Kidney epithelial cell (primary cell): ENCODE measurements at places on chromosomes 11 and 22. TPM values are rescaled to one million over a fixed set of nuclear protein-coding genes. Genes with fewer than 3 reads are reported as not detected.
A peak's percentile ranks its signal among the peaks of the same experiment; 100 is the strongest.

The NADSYN1 gene
- total RNA-seq = 66.7 and 70.1 TPM in 2 replicates

DNA sequence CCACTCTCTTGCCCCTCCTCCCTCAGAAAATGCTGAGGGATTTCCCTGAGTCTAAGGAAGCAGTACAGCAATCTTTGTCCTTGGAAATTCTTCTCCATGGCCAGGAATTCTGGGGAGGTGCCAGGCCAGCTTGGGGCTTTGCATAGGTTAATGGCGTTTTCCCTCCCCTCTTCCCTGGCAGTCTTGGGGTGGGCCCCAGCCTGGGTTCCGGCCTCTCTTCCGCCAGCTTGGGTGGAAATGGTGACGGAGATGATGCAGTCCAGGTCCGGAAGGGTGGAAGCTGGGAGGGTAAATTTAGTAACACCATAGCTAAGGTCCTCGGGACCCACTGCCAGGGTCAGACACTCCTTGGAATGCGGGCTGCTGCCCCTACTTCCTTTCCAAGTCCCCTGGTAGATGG is 5.0 kb downstream of the PHLDB1 start:
- DNase-seq = no peak

DNA sequence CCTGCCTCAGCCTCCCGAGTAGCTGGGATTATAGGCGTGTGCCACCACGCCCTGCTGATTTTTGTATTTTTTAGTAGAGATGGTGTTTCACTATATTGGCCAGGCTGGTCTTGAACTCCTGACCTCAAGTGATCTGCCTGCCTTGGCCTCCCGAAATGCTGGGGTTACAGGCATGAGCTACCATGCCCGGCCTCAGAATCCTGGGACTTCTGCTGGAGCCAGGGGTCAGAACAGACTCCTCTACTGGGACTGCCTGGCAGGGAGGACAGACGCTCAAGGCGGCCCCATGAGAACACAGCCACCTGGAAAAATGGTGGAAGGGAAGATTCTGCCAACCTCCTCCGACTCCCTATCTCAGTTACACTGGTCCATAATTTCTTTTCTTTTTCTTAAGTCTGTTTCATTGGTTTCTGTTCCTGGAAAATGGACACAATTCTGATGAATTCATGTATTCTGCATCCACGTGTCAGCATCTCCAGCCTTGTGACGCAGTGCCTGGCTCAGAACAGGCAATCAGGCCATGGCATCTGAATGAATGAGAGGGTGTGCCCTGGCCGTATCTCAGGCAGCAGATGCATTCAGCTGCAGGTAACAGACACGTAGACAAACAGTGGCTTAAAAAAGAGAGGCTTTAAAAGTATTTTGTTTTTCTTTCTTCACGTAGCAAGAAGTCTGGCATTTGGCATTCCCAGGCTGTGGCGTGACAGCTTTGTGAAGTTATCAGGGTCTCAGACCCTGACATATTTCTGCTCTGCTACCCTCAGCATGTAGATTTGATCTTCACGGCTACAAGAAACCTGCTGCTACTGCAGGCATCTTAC is 4.8 kb downstream of the SMIM38 start:
- no peak for DNase-seq

The SLC29A2 gene
- total RNA-seq = 5.5 and 7.7 TPM in 2 replicates

GRCh38 chr22:41368543-41369423 is 13.0 kb upstream of the TEF start:
- no peak for DNase-seq

The MN1 gene
- 4.5 and 5.3 TPM in 2 replicates for total RNA-seq

- no peak for DNase-seq
Measured at GRCh38 chr11:102142333-102142732, 32.1 kb downstream of the YAP1 start.

DNA sequence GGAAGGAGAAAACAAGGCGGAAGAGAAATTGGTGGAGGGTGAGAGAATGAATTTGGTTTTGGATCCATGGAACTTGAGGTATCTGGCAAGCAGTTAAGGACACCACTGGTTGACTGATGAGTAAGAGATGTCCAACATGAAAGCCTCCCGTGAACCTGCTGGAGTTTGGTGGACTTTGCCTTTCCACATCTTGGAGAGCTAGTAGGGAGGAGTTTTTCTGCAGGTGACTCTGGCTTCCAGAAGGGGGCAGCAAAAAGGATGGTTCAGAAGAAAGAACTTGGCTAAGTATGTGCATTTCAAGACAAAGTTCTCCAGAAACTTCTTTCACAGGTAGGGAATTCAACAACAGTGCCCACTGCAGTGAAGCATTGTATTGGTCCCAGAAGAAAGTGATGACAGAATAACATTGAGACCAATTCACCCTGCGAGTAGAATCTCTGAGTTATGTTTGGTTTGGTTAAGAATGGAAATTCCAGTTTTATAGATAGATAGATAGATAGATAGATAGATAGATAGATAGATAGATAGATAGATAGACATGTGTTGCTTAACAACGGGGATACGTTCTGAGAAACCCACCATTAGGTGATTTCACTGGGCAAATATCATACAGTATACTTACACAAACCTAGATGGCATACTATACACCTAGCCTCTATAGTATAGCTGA is 28.5 kb downstream of the DCDC1 start:
- DNase-seq = no peak

DNA sequence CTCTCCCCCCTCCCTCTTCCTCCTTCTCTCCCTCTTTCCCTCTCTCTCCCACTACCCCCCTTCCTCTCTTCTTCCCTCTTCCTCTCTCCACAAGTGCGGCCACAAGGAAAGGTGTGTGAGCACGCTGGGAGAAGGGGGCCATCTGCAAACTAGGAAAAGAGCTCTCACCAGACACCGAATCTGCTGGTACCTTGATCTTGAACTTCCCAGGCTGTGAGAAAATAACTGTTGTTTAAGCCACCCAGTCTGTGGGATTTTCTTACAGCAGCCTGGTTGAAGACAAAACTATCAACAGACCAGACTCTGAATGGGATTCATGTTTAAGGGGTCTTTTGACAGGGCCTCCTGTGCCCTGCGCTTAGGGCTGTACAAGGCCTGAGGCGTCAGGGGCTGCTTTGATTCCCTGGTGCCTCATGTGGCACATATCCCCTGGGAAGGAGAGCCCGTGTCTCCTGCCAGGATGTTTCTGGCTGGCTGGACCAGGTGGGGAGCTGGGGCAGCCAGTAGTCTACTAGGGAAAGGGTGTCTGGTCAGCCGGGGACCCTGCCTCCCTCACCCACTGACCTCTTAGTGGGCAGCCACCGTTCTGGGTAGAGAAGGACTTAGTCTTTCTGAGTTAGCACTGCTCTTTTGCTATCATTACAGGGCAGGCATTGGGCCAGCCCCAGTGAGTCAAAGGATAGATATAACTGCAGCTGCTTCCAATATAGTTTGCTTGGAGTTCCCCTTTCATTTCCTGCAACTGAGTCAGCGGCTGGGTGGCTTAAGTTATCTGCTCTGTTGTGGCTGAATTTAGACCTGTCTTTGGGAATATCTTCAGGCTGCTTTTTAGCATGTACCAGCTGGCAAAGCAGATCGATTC is 6.2 kb downstream of the PANX1 start:
- DNase-seq = peak; percentile 70

DNA sequence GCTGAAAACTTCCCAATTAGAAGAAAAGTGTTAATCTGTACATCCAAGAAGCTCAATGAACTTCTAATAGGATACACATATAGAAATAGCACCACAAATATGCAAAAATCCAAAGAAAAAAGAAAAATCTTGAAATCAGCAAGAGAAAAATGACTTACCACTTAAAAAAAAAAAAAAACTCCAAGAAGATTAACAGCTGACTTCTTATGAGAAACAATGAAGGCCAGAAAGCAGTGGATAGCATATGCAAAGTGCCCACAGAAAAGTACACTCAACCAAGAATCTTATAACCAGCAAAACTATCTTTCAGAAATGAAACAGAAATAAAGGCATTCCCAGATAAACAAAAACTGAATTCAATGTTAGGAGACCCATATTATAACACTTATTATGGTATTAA is 29.9 kb upstream of the OR5B12 start:
- DNase-seq = no peak

- no peak for DNase-seq
Measured at GRCh38 chr11:62842171-62842741, 2.9 kb upstream of the WDR74 start.

GRCh38 chr11:101128571-101129202 is 926 bp downstream of the PGR start:
- no peak for DNase-seq

DNA sequence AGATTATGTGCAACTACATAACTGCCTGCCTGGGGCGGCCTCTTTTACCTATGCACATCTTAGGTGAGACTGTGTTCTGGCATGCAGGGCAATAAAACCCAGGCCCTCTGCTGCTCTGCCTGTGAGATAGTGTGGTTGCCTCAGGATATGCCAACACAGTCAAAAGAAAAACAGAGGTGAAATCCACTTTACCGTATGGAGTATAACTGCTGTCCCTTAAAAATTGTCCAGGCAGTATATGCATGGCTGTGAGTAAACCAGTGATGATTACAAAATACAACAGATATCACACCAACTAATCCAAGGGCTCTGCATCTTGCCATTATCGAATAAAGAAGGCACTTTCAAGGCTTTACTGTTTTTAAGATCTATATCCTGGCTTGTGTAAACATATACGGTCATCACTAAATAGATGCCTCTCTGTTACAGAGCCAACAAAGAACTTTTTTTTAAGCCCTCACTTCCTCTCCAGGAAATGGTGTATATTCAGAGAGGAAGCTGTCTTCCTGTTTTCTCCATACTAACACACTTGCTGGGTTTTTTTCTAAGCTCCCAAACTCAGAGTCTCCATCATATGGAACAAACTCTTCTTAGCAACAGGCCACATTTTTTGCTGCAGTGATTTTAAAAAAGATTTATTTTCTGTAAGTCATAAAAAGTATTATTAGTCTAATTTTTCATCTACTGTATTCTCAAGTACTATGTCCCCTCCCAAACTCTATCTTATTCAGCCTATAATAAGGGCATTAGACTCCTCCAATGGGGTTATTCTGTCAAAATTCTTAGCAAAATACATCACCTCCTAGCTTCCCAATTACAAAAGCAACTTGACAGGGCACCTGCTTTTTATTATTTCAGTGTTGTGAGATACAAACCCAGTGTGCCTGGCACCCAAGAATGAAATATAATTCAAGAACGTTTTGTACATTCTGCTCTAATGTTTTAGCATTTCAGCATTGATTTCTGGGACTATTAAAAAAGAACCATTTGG is 135.2 kb downstream of the MAML2 start:
- DNase-seq = no peak
